ENCODE measurements at places on chromosomes 11 and 22.

GRCh38 chr11:62665599-62666258, 617 bp downstream of the CSKMT start:
- peak; percentile 54 for DNase-seq

- DNase-seq = no peak
Observed at GRCh38 chr11:118221419-118221818, 3.4 kb downstream of the JAML start.

GRCh38 chr22:49119551-49119952, 708.1 kb downstream of the BRD1 start:
- no peak for DNase-seq

DNA sequence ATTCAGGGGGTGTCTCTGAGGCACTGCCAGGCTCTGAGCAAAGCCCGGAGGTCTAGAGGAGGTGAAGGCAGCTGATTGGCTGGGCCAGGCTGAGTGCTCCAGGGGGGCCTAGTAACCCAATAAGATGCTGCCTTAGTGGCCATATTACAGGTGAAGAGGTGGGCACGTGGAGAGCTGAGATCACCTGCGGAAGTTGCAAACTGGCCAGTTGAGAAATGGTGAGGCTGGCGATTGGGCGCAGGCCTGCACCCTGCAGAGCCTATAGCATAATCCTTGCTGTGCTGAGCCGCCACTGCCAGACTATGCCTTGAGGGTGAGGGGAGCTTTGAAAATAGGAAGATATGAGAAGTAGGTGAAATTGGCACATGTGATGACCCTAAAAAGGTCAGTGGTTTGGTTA, 21.7 kb downstream of the DERL3 start:
- no peak for DNase-seq

- DNase-seq = no peak
Observed at GRCh38 chr11:80592546-80592945, 1151.7 kb upstream of the TENM4 start.

- DNase-seq = no peak
Observed at GRCh38 chr11:77736473-77736872, 84.0 kb downstream of the RSF1 start.

DNA sequence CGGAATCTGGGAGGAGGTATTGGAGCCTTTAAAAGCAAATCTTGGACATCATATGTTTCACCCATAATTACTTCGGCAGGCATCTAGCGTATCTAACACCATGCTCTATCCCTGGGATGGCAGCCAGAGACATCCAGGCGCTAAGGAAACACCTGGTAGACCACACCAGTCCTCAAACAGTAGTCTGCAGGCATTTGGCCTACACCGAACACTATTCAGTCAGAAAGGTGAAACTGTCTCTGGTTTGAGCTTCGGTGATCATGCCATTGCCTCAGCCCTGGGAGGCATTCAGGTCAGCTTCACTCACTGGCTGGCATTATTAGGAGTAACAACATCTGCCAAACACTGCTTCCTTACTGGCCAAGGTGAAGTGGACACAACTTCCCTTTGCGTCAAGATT, 11.7 kb downstream of the SIRT3 start:
- no peak for DNase-seq

Data from effector memory CD8-positive, alpha-beta T cell (primary cell).